CMK (cell line): ENCODE measurements at places on chromosomes 12 and 14.

DNA sequence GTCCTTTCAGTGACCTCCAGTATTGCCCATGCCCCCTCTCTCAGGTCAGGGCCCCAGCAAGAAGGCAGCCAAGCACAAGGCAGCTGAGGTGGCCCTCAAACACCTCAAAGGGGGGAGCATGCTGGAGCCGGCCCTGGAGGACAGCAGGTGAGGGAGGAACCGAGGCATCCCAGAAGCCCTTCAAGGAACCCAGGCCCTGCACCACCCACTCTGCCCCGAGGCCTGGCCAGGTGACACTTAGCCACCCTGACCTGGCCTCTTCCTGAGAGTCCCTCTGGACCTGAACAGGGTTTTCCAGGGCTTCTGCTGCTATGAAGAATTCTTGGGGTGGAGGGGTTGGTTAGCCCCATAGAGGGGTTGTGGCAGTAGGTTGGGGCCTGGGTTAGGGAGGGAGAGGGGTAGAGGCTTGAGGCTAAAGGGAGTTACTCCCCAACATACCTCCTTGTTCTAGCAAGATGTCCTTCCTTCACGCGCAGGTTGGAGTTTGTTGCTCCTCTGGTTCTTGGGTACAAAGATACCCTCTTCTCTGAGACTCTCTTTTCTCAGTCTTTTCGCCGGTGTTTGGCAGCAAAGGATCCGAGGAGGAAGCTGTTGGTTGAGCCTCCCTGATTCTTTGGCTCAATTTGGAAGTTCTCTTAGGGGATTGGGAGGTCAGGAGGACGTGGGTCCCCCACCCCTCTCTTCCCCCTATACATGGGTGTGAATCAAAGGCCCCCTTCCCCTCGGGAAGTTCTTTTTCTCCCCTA, 2.1 kb downstream of the TARBP2 start:
- DNase-seq = no peak

DNA sequence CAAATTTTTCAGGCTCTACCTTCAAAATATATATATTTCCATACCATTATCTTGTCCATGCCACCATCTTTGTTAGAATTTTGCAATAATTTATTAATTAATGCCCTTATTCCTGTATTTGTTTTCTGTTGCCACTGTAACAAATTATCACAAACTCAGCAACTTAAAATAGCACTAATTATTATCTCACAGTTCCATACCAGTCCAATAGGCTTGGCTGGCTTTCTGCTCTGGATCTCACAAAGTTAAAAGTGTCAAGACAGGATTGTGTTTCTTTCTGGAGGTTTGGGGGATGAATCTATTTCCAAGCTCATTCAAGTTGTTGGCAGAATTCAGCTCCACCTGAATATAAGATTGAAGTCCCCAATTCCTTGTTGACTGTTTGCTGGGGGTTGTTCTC, 58.6 kb upstream of the SLC38A4 start:
- no peak for DNase-seq

- DNase-seq = no peak
Observed at GRCh38 chr14:74459289-74459946, 33.4 kb upstream of the SYNDIG1L start.

- no peak for DNase-seq
Observed at GRCh38 chr14:46519121-46519520, 132.5 kb downstream of the RPL10L start.
